ENCODE measurements at places on chromosomes 12 and 14. TPM values are rescaled to one million over a fixed set of nuclear protein-coding genes. Genes with fewer than 3 reads are reported as not detected.
A peak's percentile ranks its signal among the peaks of the same experiment; 100 is the strongest.

ISM2 gene
- not detected for total RNA-seq

- no peak for DNase-seq
Observed at GRCh38 chr12:38744041-38744440, 161.3 kb downstream of the CPNE8 start.

- peak; percentile 20 for DNase-seq
Observed at GRCh38 chr12:112961074-112961473, 17.2 kb upstream of the OAS2 start.

DNA sequence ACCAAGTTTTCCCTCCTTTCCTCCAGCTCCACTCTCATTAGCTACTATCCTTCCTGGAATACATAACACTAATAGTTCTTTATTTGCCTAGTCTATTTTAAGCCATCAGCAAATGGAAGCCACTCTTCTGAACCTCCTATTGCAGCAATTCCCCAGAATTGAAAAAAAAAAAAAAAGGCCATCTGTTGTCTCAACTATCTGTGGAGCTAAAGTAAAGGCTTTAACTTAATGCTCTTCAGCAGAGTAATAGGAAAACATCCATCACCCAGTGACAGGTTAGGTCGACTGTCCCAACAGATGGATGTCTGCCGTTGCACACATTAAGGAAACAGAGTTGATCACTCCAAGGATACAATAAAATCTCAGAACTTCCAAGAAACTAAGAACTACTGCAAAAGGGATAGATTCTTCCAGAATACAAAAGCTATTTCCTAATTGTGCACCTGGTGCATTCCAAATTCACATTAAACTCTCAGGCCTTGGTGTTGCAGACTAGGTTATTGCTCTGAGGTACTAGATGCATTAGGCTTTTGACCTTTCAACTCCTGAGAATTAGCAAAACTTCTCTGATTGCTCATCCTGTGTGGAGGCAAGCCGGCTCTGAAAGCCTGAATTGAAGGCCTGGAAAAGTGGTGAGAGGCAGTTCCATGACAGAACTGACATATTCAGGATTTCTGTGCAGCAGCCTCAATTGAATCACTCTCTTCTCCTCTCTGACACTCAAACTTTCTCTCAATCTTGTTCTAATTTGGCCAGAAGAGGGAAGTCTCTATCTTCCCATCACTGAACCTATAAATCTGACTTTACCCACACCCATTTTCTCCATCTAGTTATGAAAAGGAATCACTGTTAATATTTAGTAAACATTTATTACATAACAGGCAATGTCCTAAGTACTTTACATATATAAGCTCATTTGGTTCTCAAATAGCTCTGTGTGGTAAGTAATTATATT is 238.4 kb upstream of the HMGA2 start:
- DNase-seq, result no peak

KCNMB4 gene
- 1.6 TPM for total RNA-seq

DNA sequence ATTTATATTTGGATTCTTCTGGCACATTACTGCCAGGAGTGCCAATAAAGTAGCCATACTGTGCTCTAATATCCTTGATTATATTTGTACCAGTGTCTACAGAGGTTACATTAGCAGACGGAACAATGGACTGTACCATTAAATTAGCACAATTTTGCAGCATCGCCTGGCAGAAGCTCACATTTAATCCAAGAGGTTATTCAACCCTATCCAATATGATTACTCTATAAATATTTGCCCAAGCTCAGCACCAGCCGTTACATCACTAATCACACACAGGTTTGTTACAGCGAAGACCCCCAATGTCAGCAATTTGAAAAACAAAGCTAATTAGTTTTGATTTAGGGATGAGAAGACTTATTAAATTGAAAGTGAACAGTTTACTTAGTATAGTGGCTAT is 16.9 kb upstream of the MGST1 start:
- DNase-seq, result no peak

- no peak for DNase-seq
Observed at GRCh38 chr14:20435582-20436362, at the start of gene KLHL33. Gene KLHL33 (minus strand): TSS chr14:20436166. CDS start chr14:20435811, 355 bp downstream.

DNA sequence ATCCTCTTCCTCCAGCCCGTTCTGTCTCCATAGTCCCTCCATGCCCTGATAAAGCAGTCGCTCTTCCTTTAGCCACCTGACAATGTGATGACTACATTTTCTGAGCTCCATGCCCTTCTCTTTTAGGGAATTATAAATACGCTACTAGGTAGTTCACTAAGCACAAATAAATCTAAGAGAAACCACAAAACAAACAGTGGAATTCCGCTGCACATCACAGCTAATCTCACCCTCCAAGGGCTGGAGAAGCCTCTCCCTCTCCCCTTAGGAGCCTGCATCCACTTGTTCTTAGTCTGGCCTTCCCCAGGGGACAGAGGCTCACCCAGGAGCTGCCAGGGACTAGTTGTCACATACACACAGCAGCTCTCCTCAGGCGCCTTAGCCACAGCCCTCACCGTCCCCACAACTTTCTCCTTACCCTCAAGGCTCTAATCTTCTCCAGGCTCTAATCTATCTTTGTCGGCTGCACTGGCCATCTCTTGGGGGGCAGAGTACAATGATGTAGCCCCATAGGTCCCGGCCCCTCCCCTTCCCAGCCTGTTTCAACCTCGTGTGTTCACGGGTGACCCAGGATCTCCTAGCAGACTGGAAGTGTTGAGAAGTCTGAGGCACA is 55.9 kb upstream of the GPR68 start:
- no peak for DNase-seq

SLC39A5 gene
- not detected for total RNA-seq

GPX2 gene
- not detected for total RNA-seq

All from cardiac septum (tissue), 1 donor.